ENCODE measurements at places on chromosomes 13 and 19.

- DNase-seq, result peak; percentile 99
Measured at GRCh38 chr13:101706651-101707050, 254.2 kb downstream of the ITGBL1 start.

GRCh38 chr19:8262431-8262830 is 45.7 kb downstream of the CD320 start:
- DNase-seq, result no peak

GRCh38 chr13:45926741-45927140 is 75.2 kb upstream of the SIAH3 start:
- DNase-seq, result no peak

- DNase-seq, result no peak
Measured at GRCh38 chr19:19749117-19749907, 16.4 kb upstream of the ZNF14 start.

- no peak for DNase-seq
Measured at GRCh38 chr13:43113603-43114002, 90.2 kb downstream of the DNAJC15 start.
